Activated naive CD4-positive, alpha-beta T cell treated with anti-CD3 and anti-CD28 coated beads for 36 hours (primary cell): ENCODE measurements at places on chromosomes 5 and 9. TPM values are rescaled to one million over a fixed set of nuclear protein-coding genes. Genes with fewer than 3 reads are reported as not detected.

- no peak for DNase-seq
- H3K36me3 ChIP-seq = no peaks in the 10 kb centered on the region
- no peaks in the 10 kb centered on the region for H3K4me1 ChIP-seq
- no peak overlapping the region for H3K27ac ChIP-seq
Measured at GRCh38 chr5:31377274-31377946, 154.5 kb downstream of the DROSHA start.

SLC25A48 gene
- not detected for total RNA-seq

- peaks cover 15% of the 10 kb centered on the region for H3K4me1 ChIP-seq
- no peak overlapping the region for H3K4me3 ChIP-seq
- H3K27ac ChIP-seq = peak overlapping the region; percentile 78
Measured at GRCh38 chr9:128999581-129000206, 28.4 kb downstream of the SH3GLB2 start.

ORM2 gene
- total RNA-seq = not detected

DNA sequence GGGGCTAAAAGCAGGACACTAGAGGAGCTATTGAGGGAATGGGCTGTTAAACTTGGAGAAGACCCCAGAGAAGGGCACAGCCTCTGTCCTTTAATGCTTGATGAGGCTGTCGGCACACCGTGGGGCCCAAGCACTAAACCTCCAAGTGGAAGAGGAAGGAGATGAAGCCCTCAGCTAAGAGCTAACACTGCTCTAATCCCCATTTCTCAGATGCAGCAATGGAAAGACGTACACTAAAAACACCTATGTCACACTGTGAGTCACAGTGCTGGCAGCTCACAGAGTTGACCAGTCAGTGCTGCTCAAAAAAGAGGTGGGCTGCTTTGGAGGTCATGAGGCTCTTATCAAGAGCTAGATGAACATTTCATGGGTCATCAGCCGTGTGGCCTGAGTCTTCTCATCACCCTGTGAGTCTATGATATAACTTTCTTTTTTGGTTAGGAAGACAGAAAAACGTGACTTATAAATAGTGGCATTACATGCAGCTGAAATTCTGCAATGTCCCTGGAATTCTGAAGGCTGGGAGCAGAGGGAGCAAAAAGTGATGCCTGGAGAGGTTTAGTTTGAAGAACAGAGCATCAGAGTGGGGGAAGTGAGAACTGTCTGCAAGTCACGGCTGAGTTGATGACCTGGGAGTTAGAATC, 21.5 kb downstream of the TNFSF8 start:
- H3K27me3 ChIP-seq = no peaks in the 10 kb centered on the region
- peaks cover 58% of the 10 kb centered on the region for H3K36me3 ChIP-seq

ARAP3 gene
- total RNA-seq = 2.2 TPM

DNA sequence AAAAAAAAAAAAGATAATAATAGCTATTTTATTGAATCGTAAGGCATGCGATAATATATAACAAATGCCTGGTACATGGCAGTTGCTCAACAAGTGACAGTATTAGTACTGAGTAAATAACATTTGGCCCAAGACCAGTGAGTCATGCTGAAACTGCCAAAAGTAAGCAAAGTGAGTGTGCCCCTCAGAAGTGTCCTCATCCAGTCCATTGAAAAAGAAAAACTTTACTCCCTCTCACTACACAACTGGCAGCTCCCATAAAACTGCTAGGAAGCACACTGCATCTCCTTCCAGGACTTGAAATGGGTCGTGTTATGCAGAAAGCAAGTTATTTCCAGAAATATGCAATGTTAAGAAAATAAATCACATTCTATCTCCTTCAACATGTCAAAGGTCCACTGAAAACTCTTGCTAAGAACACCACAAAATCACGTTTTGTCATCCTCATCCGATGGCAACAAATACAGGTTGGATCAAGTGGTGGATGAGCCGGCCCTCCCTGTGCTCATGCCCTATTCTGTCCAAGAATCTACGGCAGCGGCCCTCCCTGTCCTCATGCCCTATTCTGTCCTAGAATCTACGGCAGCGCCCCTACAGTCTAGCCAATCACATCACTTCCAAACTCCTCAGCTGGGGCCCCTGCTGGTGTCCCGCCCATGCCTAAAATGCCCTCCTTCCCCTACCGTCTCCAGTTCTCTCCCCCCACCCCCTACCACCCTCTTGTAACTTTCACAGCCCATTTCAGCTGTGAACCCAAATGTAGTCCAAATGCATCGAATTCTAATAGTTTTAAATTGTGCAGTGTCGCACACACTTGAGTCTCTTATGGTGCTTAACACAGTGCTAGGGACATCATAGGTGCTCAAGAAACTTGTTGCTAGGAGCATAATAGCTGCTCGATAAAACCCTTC, 12.5 kb downstream of the PTCH1 start:
- H3K4me1 ChIP-seq = peaks cover 15% of the 10 kb centered on the region
- H3K27ac ChIP-seq = no peak overlapping the region
- no peaks in the 10 kb centered on the region for H3K36me3 ChIP-seq
- peaks cover 2% of the 10 kb centered on the region for H3K27me3 ChIP-seq
- no peak overlapping the region for H3K4me3 ChIP-seq

PCDHGA8 gene
- total RNA-seq = not detected

GRCh38 chr5:71633255-71634155, 46.4 kb downstream of the MCCC2 start:
- no peak overlapping the region for H3K4me3 ChIP-seq
- peaks cover 28% of the 10 kb centered on the region for H3K36me3 ChIP-seq
- H3K27ac ChIP-seq = no peak overlapping the region

DNA sequence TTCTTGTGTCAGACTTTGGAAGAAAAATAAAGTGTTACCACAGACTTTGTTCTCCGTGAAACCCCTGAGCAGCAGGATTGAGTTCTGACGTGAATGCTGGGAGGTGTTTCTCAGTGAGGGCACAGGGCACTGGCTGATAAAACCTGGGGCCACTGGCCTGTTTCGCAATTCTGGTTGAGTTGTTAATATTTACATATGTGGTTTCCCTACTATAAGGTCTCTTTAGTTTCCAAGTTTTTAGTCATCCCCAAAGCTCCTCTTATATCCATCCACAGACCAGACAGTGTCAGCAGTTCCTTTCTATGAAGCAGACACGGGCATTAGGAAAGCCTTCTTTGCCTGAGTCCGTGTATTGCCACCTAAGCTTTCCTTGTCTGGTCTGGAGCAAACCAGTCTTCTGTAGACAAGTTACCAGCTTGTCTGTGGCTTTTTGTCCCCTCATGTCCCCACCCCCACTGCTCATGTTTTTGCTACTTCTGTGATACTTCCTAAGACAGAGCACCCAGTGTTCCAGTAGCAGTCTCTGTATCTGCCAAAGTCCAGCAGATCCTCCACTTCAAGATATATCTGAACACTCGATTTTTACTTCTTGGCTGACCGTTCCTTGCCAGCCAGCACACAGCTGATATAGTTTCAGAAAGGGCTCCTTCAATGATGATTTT, 42.0 kb downstream of the ACO1 start:
- no peak for DNase-seq
- H3K27me3 ChIP-seq = no peaks in the 10 kb centered on the region
- no peak overlapping the region for H3K27ac ChIP-seq
- H3K4me3 ChIP-seq = no peak overlapping the region
- peaks cover 3% of the 10 kb centered on the region for H3K4me1 ChIP-seq
- H3K36me3 ChIP-seq = peaks cover 6% of the 10 kb centered on the region

GRCh38 chr9:113499153-113499875, 35.8 kb downstream of the RGS3 start:
- H3K27me3 ChIP-seq = no peaks in the 10 kb centered on the region
- H3K4me1 ChIP-seq = peaks cover 10% of the 10 kb centered on the region
- H3K4me3 ChIP-seq = no peak overlapping the region
- no peaks in the 10 kb centered on the region for H3K36me3 ChIP-seq
- peak overlapping the region; percentile 21 for H3K27ac ChIP-seq
- no peak for DNase-seq

DNA sequence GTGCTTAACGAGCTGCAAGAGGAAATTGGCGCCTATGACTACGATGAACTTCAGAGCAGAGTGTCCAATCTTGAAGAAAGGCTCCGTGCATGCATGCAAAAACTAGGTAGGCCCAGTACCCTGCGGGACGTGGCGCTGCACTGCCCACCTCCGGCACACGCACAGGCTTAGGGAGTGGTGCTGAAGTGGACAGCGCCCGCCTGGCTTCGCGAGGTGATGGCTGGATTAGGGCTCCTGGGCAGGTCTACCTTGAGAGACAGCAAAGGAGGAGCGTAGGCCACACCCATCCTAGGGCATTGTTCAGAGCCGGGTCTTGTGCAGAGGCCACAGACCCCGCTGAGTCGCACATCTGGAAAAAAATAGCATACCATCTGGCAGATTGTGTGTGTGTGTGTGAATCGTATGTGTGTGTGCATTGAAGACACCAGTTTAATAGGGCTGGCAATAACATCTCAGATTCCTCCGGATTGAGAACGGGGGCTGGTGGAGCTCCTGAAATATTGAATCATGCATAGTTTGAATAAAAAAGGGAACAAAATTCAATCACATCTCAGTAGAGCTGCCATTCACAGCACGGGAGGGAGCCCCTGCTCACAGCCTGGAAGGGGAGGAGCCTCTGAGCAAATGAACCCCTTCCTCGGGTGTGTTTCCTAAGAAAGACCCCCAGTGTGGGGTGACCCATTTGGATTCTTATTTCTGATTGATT, 11.1 kb downstream of the OLFM1 start:
- no peak overlapping the region for H3K27ac ChIP-seq
- DNase-seq = peak; percentile 33
- H3K4me1 ChIP-seq = no peaks in the 10 kb centered on the region
- peaks cover 32% of the 10 kb centered on the region for H3K27me3 ChIP-seq

DNA sequence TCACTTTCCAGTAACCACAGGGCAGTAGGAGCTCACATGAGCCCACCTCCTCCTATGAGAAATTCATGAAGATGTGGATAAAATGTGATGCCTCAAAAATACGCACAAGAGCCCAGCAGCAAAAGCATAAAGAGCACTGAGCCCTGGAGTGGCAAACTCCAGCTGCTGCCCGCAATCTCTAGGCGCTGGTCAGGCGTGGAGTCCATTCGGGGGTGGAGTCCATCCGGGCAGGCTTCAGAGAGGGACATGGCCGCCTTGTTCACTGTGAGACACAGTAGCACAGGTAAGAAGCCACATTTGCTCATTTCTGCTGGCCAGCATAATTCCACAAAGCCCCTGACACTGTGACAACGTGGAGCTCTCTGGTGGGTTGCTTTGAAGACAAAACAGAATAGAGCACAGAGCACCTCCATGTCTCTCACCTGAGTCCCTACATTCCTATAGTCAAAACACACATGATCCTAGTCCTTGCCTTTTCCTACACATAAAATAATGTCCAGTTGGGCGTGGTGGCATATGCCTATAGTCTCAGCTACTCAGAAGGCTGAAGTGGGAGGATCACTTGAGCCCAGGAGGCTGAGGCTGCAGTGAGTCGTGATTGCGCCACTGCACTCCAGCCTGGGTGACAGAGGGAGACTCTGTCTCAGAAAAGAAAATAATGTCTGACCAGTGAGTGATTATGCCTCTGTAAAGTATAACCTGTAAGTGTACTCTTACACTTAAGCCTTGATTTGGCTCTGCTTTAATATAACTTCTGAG, 365.2 kb downstream of the GADD45G start:
- no peaks in the 10 kb centered on the region for H3K27me3 ChIP-seq
- no peak overlapping the region for H3K27ac ChIP-seq
- H3K36me3 ChIP-seq = no peaks in the 10 kb centered on the region
- H3K4me1 ChIP-seq = peaks cover 37% of the 10 kb centered on the region
- H3K4me3 ChIP-seq = no peak overlapping the region
